ENCODE measurements at places on chromosomes 7 and 10.

DNA sequence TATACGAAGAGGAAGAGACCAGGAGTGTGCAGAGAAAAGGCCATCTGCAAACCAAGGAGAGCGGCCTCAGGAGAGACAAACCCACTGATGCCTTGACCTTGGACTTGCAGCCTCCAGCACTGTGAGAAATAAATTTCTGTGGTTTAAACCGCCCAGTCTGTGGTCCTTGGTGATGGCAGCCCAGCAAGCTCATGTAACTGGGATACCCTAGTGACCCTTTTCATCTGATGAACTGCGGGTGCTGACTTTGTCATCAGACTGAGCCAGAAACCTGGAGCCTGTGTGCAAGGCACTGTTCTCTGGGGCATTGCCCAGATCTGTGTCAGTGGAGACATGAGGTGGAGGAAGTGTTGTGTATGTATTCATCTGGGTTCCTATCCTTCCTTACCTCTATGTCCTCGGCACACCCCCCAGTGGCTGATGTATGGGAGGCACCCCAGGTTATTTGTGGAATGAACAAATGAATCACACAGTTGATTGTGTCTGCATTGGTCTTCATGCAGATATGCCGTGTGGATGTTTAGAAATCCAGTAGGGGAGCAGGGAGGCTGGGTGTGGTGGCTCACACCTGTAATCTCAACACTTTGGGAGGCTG lies 64.5 kb upstream of the BTBD16 start:
- no peak for DNase-seq

DNA sequence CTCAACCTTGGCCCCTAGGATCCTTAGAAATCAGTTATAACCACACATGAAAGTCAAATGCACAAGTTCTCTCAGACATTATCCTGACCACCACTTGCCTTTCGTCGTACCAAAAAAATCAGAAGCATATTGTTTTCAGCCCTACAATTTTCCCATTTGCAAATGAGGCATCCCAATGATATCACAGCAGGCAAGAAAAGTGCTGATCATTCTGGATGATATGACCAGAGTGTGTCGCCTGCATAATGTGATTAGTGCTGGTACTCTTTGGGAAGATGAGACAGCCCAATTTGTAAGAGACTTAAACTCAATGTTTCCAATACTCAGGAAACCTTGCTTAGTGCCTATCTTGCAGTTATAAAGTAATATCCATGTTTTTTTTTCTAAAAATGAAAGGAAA lies 168.0 kb downstream of the SORCS1 start:
- DNase-seq: no peak

DNA sequence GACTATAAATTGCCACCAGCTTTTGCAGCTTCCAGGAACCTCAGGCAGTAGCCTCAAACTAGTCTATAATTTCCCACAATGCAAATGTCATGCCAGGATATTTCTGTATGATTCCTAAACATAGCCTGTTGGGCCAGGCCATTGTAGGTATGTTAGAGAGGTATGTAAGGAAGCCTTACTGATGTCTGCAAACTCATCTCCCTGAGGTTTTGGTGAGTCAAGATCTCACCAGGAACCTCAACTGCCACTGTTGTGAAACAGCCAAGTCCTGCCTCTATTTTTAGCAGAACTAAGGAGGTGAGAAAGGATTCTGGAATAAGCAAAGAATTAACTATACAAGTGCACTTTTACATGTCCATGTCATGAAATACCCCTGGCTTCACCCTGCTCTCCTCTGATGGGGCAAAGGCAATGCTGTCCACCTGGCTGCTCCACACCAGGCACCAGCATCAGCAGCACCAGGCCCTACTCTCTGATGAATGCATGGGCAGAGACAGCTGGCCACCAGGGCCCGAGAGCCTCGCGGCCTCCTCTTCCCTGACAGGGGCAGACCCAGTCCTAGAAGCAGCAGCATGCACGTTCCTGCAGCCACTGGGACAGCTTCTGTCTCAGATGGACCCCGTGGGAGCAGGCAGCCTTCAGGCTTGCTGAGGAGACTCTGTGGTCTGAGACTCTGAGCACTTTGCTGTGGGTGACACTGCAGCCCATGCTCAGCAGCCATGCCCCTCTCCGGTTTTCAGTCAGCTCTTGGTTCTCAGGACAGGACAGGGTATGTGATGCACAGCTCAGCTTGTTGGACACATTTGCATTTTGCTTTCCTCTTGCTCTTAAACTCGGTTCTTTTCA lies 147.3 kb downstream of the ZMYND11 start:
- no peak for DNase-seq

- no peak for DNase-seq
These were observed 13.1 kb downstream of the DRGX start for GRCh38 chr10:49382826-49383225.

- no peak for DNase-seq
These were observed 458.8 kb upstream of the ZMIZ1 start for GRCh38 chr10:78609976-78610375.

DNA sequence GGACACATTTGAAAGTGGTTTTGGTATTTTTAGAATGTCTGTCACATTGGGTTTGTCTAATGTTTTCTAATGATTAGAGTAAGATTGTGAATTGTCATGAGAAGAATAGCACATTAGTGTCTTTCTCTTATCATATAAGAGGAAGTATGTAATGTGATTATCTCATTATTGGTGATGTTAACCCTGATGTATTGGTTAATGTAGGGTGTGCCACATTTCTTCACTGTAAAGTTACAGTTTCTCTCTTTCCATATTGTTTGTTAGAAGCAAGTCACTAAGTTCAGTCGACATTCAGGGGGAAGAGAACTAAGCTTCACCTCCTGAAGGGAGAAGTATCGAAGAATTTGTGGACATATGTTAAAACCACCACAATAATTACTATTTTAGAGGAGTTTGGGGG lies 56.3 kb upstream of the DNAH11 start:
- DNase-seq: no peak

- DNase-seq: peak; percentile 77
These were observed 83.0 kb upstream of the ADRB1 start for GRCh38 chr10:113960617-113961181.

GRCh38 chr10:490256-490655 lies 199.2 kb downstream of the DIP2C start:
- no peak for DNase-seq

GRCh38 chr7:151665368-151665767 lies 145.7 kb upstream of the RHEB start:
- DNase-seq: no peak

- peak; percentile 32 for DNase-seq
These were observed 589 bp upstream of the RAPGEF5 start for GRCh38 chr7:22357311-22358175.

GRCh38 chr10:71259815-71260501 lies 47.6 kb downstream of the UNC5B start:
- no peak for DNase-seq

Measured in NCI-H2029 (cell line).